ENCODE measurements at places on chromosomes 1 and 21.

GRCh38 chr1:19563324-19564097 is 78.2 kb upstream of the CAPZB start:
- DNase-seq = peak; percentile 55

- DNase-seq = no peak
Measured at GRCh38 chr1:185719021-185719420, 15.2 kb upstream of the HMCN1 start.

DNA sequence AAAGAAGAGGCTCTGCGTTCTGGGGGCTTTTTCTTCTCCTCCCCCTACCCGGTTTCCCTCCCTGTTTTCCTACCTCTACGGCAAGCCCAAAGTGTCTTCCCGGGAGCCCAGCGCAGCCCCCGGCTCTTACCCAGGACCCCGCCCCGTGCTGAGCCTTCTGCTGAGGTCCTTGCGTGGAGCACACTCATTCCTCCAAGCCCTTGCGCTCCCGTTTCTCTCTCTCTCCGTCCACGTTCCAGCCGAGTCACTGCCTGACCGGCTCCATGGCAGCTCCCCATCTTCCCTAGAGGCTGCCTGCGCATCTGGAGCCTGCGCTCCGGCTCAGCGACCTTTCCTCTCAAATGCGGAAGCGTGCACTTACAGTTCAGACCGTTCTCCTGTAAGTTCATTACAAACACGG is 24.9 kb upstream of the PDXK start:
- no peak for DNase-seq

DNA sequence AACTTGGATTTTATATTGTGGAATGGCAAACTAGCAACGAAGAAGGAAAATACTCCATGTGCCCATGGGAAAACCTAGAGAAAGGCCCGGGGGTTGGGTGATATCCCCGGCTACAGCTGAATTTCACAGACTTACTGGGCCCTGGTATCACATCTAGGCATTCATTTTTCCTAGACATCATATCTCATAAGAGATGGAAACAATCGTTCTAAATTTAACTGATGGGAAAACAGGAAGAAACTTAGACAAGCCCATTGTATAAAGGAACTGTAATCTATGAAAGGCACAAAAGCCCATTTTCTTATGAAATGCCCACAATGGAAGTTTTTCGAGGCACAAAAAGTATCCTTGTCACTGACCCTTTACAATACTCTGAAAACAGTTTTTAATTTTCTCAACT is 407.9 kb upstream of the LYPLAL1 start:
- no peak for DNase-seq

- no peak for DNase-seq
Measured at GRCh38 chr21:42473498-42474042, 22.5 kb downstream of the RSPH1 start.

DNA sequence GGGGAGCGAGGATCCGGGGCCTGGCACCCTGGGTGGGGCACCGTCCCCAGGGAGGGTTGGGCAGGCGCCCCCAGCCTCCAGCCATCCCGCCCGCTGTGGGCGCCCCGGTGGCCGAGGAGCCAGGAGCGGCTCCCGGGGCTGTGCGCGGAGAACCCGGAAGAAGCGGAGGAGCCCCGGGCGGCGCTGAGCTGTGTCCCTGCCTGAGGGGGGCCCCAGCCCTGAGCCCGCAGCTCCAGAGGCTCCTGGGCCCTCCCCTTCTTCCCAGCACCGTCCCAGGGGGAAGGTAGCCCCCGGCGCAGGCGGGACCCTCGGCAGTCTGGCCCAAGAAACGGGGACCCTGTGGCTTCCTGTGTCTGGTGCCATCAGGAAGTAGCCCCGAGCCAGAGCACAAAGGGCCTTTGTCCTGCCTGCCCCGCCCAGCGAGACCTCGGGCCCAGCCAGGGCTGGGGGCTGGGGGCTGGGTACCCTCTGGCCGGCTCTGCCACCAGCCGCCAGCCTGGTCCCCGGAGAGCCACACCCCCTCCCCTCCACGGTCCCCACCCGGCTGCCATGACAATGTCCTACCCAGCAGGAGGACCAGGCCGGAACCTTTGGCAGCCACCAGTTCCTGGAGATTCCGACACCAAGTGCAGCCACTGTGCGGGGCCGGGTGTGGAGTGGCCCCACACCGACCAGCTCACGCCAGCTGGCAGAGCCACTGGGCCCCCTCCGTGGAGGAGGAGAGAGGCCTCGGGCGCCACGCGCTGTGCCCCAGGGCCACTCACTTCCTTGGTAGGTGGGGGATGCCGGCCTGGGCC is 15.6 kb upstream of the TTLL10 start:
- DNase-seq = no peak

GRCh38 chr1:9078015-9078751 is 8.7 kb upstream of the SLC2A5 start:
- DNase-seq = no peak

- no peak for DNase-seq
Measured at GRCh38 chr1:3603156-3603555, 8.2 kb downstream of the MEGF6 start.

- no peak for DNase-seq
Measured at GRCh38 chr1:181206979-181207790, 118.7 kb downstream of the IER5 start.

- DNase-seq = peak; percentile 96
Measured at GRCh38 chr1:28648008-28648473, 359 bp upstream of the RNU11 start.

GRCh38 chr1:209473025-209473424 is 110.5 kb upstream of the CAMK1G start:
- no peak for DNase-seq

- DNase-seq = no peak
Measured at GRCh38 chr1:244536316-244536715, 75.2 kb downstream of the CATSPERE start.

GRCh38 chr1:105934806-105935205 is 1121.7 kb upstream of the PRMT6 start:
- no peak for DNase-seq

DNA sequence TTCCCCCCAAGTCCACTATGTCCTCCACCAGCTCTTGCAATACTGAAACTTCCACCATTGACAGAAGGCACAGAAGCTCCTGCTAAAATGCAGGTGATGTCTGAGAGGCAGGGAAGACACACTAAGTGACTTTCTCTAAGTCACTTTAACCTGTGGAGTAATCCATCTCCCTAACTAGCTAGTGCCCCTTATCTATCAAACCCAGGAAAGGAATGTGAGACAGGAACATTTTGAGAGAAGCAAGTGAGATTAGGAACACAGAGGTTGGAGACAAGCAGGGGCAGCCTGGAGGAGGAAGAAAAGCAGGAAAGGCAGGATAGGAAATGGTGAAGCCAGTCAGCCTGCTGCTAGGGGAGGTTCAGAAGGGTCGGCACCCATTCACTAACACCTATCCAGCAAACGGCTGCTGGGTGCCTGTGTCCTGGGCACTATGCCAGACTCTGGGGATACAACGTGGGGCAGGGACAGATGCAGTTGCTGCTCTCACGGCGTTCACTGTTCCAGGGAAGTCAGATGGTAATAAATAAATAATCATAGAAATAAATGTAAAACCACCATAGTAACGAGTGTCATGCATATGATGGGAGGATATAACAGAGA is 7.0 kb downstream of the GPA33 start:
- DNase-seq = no peak

GRCh38 chr1:205141236-205142101 is 19.7 kb upstream of the RBBP5 start:
- DNase-seq = peak; percentile 85

DNA sequence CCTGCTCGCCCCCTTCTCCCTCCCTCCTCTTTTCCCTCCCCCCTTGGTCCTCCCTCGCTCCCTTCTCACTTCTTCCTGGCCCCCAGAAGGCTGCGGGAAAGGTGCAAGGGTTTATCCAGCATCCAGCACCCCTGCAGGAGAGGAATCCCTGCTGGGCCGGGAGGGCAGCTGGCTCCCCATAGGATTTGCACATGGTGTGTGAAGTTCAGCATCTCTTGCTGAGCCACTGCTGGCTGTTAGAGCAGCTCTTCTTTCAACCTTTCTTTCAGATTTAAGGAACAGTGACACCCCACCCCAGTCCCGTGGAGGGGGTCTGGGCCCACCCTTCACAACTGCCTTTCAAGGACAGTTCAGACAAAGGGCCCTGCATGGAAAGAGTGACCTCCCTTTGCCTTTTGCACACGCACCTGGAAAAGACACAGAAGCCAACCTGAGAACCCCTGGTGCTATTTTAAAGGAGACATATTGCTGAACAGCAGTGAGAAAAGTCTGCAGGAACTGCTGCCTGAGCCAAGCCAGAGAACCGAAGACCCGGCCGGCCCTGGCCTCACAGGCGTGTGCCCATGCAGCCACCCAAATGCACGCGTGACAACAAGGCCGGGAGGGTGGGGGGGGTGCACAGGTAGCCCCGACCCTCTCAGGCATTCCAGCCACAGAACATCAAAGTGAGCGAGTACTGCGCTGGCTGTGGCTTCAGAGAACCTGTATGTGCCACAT is 66.6 kb downstream of the SLC37A1 start:
- no peak for DNase-seq

GRCh38 chr1:62314454-62315350 is 4.5 kb downstream of the KANK4 start:
- DNase-seq = no peak

- no peak for DNase-seq
Measured at GRCh38 chr1:100627054-100627716, 89.2 kb downstream of the GPR88 start.

DNA sequence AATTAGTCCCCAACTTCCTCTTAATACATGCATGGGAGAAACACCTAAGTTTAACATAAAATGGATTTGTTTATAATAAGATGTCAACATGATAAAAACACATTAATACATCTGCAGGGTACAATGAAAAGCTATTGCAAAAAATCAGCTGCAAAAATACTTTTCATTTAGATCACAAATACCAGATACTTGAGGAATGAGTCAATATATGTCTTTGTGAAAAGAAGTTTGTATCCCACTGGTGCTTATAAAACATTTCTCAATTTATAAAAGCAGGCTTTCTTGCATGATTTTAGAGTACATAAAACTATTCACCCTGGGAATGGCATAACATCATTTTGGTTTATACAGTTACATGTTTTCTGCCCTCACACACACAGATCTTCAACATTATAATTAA is 18.6 kb upstream of the PRKAA2 start:
- DNase-seq = no peak

DNA sequence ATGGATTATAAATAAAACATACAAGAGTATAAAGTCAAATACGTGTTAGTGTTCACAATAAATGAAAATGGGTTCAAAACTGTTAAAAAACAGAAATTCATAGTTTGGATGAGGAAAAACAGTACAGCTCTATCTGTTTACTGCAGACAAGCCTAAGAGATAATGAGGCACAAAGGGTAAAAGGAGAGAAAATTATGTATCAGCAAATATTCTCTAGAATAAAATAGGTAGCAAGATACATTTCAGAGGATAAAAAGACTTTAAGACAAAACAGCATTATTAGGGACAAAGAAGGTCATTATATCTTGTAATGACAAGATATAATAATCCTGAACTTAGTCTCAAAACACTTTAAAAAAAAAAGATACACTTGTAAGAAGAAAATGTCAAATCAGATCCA is 123.1 kb downstream of the EPHB2 start:
- no peak for DNase-seq

DNA sequence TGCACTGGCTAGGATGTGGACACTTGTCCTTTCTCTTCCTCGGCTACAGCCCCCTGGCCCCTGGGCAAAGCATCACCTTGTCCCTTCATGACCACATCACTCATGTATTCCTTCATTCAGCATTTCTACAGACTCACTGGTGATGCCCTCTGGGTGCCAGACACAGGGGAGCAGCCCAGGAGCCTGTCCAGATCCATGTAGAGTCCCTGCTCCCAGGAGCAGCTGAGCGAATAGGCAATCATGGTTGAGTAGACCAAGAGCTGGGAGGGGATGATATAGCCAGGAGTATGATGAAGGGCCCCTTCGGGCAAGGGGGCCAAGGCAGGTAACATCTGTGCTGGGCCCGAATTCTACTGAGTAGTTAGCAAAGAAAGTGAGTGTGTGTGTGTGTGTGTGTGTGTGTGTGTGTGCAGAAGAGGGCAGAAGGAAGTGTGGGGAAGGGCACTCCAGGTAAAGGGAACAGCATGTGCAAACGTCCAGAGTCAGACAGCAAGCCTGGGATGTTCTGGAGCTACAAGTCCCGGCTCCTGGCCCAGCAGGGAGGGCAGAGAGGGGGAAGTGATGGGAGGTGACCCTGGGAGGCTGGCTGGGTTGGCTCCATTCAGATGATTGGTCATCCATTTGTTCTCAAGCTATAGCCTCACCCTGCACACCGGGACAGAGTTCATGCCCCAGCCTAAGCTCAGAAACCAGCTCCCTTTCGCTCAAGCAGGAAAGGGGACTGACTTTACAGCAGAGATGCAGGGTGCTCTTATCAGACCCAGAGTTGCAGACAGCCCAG is 21.0 kb upstream of the PIK3CD start:
- DNase-seq = no peak

GRCh38 chr21:10272216-10272615 is 249.2 kb upstream of the TPTE start:
- DNase-seq = no peak

DNA sequence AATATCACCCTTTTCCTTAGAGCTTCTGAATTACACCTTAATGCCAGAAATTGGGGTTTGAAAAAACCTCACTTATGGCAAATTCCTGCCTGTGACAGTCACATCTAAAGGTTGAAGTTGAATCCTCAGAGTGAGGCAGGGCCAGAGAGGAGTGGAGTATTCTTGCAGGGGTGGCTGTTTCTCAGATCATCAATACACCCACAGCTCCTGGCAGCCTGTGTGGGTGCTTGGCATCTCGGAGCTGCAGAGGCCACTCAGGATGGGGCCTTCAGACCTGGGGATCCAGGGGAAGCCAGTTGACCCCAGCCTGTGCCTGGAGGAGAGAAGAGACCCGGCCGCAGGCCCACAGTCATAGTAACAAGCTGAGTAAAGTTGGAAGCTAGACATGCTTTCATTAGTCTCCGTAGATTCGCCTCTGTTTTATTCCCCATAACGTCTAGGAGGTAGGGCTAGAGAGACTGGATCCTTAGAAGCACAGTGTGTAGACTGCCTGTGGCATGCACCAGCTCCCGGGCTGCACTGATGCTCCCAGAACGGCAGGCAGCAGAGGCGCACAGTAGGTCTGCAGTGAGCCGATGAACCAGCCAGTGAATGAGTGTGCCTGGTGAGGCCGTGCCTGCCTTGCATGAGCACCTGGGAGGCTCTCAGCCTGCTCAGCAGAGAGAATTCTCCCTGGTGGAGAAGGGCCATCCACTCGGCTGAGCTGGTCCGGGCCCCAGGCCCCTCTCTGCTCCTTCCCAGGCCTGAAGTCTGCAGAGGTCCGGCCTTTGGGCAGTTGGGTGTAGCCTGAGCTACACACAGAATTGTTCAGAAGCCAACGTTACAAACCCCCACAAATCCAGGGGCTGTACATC is 42.9 kb downstream of the TFF3 start:
- DNase-seq = no peak

- DNase-seq = no peak
Measured at GRCh38 chr1:24752305-24752704, 7.1 kb downstream of the CLIC4 start.

DNA sequence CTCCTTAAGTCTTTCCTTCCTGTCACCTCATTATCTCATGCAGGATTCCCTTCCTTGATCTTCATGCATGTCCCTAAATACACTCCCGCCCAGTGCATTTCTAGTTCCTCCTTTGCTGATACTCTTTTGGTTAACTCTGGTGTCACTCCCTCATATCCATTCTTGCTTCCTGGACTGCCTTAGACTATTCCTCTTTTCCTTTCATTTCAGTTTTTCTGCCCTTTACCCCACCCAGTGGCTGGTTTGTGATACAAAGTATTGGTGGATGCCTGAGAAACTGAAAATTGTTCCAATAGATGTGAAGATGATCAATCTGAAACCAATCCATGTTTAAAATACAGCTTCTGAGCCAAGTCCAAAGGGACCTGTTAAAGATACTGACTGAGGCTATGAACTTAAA is 553.8 kb upstream of the CAMK1G start:
- DNase-seq = peak; percentile 11

GRCh38 chr1:172203135-172203823 is 217.2 kb upstream of the C1orf105 start:
- DNase-seq = no peak

All from DMS79 treated with DMSO at 0.1 percent for 48 hours (cell line).